Activated CD4-positive, CD25-positive, alpha-beta regulatory T cell treated with anti-CD3 and anti-CD28 coated beads, Interleukin-2, amount 50 U/mL, for 24 hours (primary cell): ENCODE measurements at places on chromosomes 2 and 18.

DNA sequence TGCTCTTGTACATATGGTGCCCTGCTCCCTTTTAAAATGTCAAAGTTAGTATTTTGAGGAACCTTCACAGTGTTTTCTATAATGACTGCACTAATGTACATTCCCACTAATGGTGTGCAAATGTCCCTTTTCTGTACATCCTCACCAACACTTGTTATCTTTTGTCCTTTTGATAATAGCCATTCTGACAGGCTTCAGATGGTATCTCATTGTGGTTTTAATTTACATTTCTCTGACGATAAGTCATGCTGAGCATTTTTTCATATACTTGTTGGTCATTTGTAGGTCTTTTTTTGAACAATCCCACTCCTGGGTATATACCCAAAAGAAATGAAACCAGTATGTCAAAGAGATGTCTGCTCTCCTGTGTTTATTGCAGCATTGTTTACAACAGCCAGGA is 268.3 kb downstream of the FBXO15 start:
- ATAC-seq: no peak

DNA sequence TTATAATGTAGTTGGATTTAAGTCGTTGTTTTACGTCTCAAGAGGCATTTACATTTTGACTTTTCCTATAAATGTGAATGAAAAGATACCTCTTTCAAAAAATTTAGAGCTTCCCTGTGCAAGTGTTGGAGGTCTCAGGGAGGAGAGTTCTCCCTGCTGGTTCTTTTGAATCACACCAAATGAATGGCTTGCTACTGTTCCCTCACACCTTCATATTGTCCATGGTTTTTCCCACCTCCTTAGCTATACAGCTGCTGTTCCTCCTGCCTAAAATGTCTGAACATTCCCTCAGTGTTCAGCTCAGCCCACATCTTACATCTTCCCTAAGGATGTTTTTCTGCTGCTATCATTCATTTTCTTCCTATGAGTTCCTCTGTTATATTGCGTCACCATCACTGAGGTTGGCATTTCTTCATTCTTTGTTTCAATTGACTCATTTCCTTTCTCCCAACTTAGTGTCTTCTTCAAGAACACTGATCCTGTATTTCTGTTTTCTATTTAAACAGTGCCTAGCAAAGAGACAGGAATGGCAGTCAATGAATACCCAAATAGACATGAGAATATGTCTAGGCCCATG is 46.0 kb downstream of the COX7A2L start:
- no peak for ATAC-seq

DNA sequence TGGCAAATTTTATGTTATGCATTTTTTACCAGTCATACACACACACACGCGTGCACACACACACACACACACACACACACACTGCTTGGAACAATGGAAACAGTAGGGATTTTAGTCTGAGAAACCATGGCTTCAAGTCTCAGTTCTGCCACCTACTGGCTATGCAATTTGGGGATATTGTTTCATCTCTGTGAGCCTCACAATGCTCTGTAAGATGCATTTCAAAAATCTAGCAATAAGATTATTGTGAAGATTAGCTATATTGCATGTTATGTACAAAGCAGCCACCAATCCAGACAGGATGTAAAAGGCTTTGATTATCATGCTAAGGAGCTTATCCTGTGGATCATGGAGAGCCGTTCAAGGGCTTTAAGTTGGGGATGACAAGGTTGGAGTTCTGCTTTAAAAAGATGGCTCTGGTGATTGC is 401.4 kb downstream of the NBAS start:
- no peak for ATAC-seq

- no peak for ATAC-seq
Observed at GRCh38 chr2:169746240-169746639, 12.6 kb downstream of the KLHL23 start.

GRCh38 chr18:26714739-26715138 is 150.8 kb downstream of the AQP4 start:
- no peak for ATAC-seq

GRCh38 chr2:236639461-236640235 is 70.0 kb downstream of the ACKR3 start:
- no peak for ATAC-seq
